ENCODE measurements at places on chromosomes 3 and 15.

- DNase-seq, result no peak
Measured at GRCh38 chr3:46552538-46552937, 13.6 kb downstream of the LRRC2 start.

- no peak for DNase-seq
Measured at GRCh38 chr15:71411538-71412482, 296.5 kb downstream of the THSD4 start.

DNA sequence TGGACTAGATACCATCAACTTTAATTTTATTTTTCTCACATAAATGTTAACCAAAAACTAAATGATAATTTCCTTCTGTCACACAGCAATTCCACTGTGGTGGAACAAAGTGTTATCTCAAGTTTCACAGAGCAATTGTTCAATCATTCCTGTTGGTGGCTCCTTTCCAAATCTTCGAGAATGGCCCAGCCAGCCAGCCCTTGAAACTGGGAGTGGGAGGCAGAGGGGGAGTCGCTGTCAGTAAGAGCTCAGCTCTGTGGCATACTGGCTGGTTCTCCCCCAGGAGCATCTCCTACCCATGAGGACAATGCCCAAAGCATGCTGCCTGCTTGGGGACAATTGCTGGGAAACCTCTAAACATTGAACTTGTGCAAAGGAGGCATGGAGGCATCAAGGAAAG lies 47.7 kb downstream of the MECOM start:
- DNase-seq, result no peak

GRCh38 chr15:90343302-90343790 lies 8.7 kb upstream of the ZNF774 start:
- DNase-seq, result no peak

- no peak for DNase-seq
Measured at GRCh38 chr15:26106556-26106955, 243.4 kb upstream of the ATP10A start.

DNA sequence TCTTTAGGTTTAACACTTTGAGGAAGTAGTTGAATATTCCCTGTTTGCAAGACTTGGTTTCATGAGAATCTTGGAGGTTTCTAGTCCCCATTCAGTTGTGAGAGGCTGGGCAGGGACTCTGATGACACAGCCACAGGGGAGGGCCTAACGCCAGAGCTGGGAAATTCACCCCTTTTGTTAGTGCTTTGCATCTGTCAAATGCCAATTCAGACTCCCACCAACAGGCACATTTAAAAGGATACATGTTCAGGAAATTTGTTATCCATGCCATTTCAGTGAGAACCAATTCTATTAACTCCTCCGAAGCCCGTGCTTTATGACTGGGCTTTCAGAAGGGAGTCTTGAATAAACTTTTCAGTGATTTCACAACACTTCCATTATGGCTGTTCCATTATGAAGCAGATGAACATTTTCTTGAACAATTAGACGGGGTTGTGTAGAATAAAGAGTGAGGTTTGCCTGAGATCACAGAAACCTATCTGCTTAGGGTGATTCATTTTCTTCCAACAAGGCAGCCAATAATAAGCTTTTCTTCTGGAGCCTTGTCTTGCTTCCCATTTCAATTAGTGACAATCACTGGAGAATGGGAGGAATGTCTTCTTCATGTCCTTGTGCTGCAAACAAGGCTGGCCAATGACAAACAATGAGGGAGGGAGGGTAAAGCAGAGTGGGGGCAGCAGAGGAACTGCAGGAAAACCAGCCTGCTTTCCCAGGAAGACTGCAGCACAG lies 90.6 kb downstream of the SOX14 start:
- DNase-seq, result no peak

GRCh38 chr15:48479751-48480150 lies 148.5 kb downstream of the DUT start:
- DNase-seq, result no peak

- no peak for DNase-seq
Measured at GRCh38 chr15:101455291-101456025, 34.0 kb downstream of the PCSK6 start.

GRCh38 chr15:26807517-26808427 lies 34.9 kb upstream of the GABRB3 start:
- no peak for DNase-seq

- no peak for DNase-seq
Measured at GRCh38 chr3:100834332-100834731, 125.0 kb downstream of the TFG start.

DNA sequence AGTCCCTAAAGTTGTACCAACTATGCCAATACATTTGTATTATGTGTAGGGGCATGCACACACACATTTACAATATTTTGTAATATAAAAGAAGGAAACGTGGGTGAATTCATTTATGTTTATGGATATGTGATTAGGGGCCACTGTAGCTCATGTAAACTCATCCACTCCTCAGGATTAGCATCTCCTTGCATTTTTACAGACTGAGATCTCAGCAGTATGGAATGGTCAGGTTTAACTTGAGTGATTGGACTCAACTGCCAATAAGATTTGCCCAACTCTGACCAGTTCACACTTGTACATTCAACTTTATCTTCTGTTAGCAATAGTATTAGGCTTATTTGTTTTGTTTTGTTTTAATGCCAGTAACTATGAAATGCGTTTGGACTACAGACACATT lies 36.5 kb downstream of the PSMD6 start:
- DNase-seq, result no peak

DNA sequence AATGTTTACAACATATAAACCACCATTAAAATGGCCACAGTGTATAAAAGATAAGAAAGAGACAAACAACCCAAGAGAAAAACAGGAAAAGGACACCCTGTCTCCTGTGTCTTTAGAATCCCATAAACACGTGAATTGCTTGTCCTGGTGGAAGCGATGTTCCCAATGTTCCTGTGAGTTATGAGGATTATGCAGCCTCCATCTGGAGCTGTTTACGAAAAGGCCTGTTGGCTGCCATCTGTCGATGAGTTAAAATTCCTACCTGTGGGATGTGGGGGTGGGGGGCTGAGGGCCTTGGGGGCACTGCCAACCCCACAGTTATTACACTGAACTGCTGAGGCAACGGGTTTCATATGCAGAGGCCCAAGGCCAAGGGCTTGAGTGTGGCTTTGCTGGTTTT lies 13.6 kb downstream of the NISCH start:
- no peak for DNase-seq

GRCh38 chr15:67967871-67968431 lies 86.2 kb upstream of the PIAS1 start:
- peak; percentile 30 for DNase-seq

- no peak for DNase-seq
Measured at GRCh38 chr3:157310329-157311052, 126.2 kb upstream of the PTX3 start.

- DNase-seq, result no peak
Measured at GRCh38 chr3:76872999-76873398, 166.9 kb upstream of the ROBO2 start.

DNA sequence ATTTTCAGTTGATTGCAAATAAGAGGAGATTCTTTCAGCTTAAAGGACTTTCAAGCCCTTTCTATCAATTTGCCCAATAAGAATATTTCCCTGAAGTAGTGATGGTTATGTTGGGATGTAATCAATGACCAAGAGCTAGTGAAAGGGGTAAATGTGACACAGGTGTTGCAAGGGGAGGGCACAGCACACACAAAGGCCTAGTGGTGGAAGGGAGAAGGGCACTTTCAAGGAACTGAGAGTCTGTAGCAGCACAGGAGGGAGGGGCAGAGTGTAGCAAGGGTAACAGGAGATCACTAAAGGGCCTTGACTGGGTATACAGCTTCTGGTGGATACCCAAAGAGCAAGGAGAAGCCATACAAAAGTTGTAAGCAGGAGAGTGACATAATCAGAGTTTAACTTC lies 217.8 kb upstream of the ARHGEF26 start:
- DNase-seq, result no peak

DNA sequence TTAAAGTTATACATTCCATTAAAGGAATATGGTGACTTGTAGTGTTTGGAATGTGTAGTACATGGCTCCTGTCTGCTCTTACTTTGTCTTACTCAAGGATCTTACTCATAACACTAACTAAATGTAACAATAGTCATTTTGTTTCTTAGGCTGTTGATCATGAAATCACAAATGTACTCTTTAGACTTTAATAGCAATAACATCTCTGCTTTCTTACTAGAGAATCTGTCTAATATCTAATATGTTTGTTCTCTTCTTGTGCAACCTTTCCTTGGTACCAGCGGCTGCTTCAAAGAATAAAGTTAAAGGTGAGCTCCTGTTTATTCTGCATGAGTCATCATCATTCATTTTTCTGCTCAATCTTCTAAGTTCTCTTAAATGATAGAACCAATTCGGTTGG lies 767.5 kb downstream of the CADM2 start:
- DNase-seq, result no peak

- DNase-seq, result peak; percentile 36
Measured at GRCh38 chr3:107523539-107524325, 970 bp downstream of the BBX start.

DNA sequence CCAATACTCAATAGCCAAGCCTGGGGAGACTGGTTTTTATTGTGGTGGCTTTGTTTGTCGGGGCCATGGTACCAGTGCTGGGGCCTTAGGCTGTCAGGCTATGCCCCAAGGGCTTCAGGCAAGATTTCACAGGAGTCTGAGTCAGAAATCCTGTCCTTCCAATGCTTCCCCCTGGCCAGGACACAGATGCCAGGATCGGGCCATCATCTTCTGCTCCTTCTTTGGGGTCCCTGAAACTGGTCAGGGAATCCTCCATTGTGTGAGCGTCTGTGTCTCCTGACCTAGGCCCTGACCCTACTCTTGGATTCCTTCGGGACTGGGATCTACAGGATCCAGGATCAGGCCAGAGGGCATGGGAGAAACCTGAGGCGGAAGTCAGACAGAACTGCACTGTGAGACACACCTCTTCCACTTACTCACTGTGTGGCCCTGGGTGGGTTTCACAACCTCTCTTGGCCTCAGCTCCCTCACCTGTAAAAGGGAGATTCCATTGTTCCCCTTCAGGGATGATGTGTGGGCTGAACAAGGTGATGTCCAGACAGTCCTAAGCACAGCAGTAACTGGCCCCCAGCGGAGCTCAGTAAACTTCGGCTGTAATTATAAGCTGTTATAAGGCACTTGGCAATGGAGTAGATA lies 292.7 kb downstream of the UACA start:
- no peak for DNase-seq

DNA sequence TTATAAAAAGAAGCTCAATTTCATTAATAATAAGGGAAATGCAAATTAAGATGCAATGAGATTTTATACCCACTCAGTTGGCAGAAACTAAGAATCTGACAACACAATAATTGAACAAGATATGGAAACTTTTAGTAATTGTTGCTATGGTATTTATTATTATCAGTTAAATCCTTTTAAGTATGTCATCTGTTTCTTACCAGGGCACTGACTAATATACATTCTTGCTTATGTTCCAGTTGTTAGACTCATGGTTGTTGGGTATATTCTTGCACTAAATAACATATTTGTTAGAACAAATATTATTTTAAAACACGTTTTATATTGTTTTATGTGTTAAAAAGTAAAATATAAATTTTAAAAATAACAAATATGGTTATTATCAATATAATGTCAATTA lies 690.3 kb downstream of the MECOM start:
- DNase-seq, result no peak

DNA sequence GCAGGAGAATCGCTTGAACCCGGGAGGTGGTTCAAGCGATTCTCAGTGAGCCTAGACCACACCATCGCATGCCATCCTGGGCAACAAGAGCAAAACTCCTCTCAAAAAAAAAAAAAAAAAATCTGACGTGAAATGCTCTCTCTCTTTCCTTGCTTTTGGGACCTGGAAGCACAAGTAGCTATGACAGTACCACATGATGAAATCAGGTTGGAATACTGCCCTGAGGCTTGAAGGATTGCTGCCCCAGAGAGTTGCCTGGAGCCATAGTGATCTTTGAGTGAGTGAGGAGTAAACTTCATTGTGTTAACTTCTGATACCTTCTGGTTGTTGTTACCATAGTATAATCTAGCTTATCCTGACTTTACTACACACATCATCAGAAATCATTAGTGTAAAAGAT lies 23.3 kb downstream of the AKAP13 start:
- no peak for DNase-seq

DNA sequence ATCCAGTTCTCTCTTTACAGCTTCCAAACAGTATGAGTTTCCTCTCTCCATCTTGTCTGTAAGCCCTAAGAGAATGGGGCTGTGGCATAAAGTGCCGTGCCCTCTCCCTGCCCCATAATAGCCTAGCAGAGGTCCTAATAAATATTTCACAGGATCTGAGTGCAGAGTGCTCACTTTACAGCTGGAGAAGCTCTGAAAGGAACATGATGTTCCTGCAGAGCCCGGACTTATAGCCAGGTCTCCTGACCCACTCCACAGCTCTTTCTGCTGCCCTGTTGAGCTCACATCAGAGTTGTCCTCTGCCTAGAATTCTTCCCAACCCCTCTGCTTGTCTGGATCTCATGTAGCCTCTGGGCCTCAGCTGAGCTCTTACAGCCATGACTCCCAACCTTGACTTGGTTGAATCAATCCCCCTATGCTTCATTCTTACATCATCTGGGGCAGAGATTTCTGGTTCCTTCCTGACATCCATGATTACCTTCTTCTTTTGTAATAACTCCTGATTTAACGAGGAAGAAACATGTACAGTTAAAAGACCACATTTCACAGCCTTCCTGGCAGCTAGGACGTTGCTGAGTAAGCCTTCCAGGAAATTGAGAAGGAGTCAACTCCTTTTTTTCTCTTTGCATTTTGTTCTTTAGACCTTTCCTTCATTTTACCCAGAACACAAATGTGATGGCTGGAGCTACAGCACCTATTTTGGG lies 135.3 kb downstream of the RPLP1 start:
- no peak for DNase-seq

DNA sequence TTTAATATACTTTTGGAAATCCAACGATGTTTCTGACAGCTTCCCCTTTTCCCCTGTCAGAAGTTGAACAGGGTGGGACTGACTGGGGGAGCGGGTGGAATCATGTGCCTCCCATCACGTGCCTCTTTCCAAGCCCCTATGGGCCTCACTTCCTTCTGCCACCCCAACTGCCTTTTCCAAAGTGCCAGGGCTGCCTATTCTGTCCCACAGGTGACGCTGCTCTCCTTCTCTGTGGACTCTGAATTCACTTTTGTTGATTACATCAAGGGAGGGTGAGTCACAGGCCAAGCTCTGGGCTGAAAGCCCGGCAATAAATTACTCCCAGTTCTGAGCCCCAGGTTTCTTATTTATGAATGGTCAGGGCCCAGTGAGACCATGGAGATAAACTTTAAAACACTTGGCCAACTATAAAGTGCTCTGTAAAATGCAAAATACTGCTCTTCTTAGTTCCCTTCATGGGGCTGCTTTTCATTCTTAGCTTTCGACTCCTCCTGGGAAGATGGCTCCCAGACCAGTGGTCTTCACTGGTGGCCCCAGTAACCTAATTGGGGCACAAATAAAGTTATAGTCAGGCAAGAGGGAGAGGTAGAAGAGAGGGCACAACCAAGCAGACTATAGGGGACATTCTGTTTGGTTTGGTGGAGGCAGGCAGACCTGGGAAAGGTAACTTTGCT lies 12.3 kb downstream of the CPNE9 start:
- peak; percentile 88 for DNase-seq

GRCh38 chr3:175836617-175837016 lies 977.5 kb downstream of the NAALADL2 start:
- no peak for DNase-seq

- DNase-seq, result no peak
Measured at GRCh38 chr3:102233881-102234280, 200.9 kb upstream of the ZPLD1 start.
